GM20000 (cell line): ENCODE measurements at places on chromosomes 6 and 20.

GRCh38 chr6:12956991-12957320, 240.4 kb downstream of the PHACTR1 start:
- no peak for DNase-seq

GRCh38 chr20:35329435-35330139, 37.4 kb upstream of the FAM83C start:
- DNase-seq, result peak; percentile 37

- no peak for DNase-seq
Observed at GRCh38 chr6:5191722-5192121, 69.0 kb downstream of the LYRM4 start.

GRCh38 chr6:7624796-7625710, 35.1 kb downstream of the SNRNP48 start:
- DNase-seq, result no peak

DNA sequence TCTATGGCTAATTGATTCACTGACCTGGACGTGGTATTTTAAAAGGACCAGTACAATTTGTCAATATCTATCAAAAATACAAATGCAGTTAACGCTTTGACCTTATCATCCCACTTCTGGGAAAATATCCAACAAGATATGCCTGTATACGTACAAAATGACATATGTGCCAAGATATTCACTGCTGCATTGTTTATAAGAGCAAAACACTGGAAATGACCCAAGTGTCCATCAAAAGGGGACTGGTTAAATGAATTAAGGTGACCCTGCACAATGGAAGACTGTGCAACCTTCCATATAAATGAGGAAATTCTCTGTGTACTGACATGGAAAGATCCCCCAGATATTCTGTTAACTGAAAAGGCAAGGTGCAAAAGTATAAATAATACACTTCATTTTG, 13.9 kb downstream of the TRAM2 start:
- no peak for DNase-seq

GRCh38 chr6:34497411-34497810, 31.5 kb downstream of the PACSIN1 start:
- no peak for DNase-seq

GRCh38 chr20:61746781-61747180, 318.9 kb downstream of the TAF4 start:
- DNase-seq, result no peak
